ENCODE measurements at places on chromosomes 4 and X.
A peak's percentile ranks its signal among the peaks of the same experiment; 100 is the strongest.

DNA sequence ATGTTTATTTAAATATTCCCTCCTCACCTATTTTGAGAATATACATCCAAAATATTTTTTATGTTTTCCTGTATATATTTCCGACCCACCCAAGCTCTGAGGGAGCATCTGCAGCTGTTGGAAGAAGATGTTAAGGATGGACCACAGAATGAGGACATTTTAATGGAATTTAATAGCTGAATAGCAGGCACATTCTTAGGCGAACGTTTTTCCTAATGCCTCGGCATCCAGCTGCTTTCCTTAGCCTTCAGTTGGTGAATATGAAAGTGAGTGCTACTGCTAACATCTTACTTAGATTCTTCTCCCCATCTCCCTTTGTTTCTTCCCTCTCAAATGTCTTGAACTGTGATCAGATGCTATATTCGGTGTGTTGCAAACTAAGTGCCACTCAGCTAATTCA lies 158.0 kb upstream of the CTSO start:
- no peak for DNase-seq

DNA sequence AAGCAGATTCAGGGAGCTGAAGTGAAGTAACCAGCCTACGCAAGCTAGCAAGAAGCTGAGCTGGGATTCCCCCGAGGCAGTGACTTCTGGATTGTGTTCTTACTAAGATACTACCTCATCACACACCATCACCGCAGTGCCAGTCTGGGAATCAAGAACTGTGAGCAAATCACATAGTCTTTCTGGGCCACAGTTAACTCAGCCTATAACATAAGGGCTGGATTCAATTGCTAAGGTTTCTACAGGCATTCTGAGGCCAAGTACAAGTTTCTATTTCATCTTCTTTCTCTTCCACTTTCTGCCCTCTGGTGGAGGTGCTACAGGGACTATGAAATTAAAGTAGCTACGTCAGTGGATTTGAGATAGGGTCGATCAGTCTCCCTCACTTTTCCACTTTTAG lies 1.4 kb upstream of the CORIN start:
- DNase-seq, result no peak

GRCh38 chr4:17332478-17332877 lies 179.4 kb downstream of the QDPR start:
- peak; percentile 9 for DNase-seq

DNA sequence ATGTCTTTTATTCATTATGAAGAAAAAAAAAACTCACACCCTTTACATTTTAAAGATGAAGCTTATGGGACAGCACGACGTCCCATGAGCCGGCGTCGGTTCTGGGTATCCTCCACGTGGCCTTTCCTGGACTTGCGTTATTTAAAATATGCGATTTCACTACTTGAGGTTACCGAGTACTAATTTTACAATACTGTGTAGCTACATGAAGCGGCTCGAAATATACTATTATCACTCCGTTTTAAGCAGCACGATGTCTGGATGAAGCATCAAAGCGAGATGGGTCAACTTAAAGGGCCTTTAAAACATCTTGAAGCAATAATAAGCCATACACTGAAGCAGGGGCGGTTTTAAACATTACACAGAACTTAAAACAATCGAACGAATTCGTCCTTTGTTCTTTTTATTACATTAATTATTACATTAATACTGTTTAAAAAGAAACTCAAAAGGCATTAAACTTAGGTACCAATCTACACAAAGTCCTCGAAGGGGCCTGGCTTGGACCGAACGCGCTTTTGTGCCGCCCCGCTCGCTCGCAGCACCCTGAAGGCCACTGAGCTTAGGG lies 1.4 kb upstream of the KLF3 start:
- DNase-seq, result no peak

GRCh38 chr4:1960170-1960825 lies 48.5 kb downstream of the NELFA start:
- no peak for DNase-seq
